ENCODE measurements at places on chromosomes 4 and X. TPM values are rescaled to one million over a fixed set of nuclear protein-coding genes. Genes with fewer than 3 reads are reported as not detected.

The SH3BP2 gene
- total RNA-seq = 7.0 TPM

The CXorf65 gene
- not detected for total RNA-seq

The DGKK gene
- 43.2 TPM for total RNA-seq

The MAGEB17 gene
- not detected for total RNA-seq

The HHIP gene
- total RNA-seq = not detected

The SPATA4 gene
- total RNA-seq = not detected

The SMR3B gene
- not detected for total RNA-seq

The SLC4A4 gene
- total RNA-seq = not detected

The PIR gene
- 53.3 TPM for total RNA-seq

The ARHGAP36 gene
- not detected for total RNA-seq

The WDFY3 gene
- 30.8 TPM for total RNA-seq

The ARAP2 gene
- total RNA-seq = 1.4 TPM

The MAGEB4 gene
- total RNA-seq = not detected

The DGKQ gene
- 3.2 TPM for total RNA-seq

The FAM9B gene
- total RNA-seq = not detected

The GAGE13 gene
- total RNA-seq = not detected

The CXCL11 gene
- not detected for total RNA-seq

The MAGEE1 gene
- 1.2 TPM for total RNA-seq

The CT45A10 gene
- total RNA-seq = not detected

The SLITRK2 gene
- total RNA-seq = not detected

The NOCT gene
- 11.0 TPM for total RNA-seq

The CFP gene
- not detected for total RNA-seq
